NCI-H524 treated with DMSO at 0.1 percent for 48 hours (cell line): ENCODE measurements at places on chromosomes 6 and 20.

- no peak for DNase-seq
Observed at GRCh38 chr6:100573166-100573565, 108.4 kb upstream of the SIM1 start.

GRCh38 chr6:104014163-104014959 lies 845.4 kb downstream of the HACE1 start:
- no peak for DNase-seq

GRCh38 chr20:19018881-19019280 lies 193.6 kb upstream of the SLC24A3 start:
- peak; percentile 21 for DNase-seq

DNA sequence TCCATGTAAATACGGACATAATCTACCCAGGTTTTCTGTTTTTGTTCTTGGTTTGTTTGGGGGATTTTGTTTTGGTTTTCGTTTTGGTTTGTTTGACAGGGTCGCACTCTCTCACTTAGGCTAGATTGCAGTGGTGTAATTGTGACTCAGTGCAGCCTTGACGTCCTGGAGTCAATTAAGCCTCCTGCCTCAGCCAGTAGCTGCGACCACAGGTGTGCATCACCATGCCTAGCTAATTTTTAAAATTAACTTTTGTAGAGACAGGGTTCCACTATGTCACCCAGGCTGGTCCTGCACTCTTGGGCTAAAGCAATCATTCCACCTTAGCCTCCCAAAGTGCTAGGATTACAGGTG lies 37.8 kb upstream of the EYA4 start:
- DNase-seq, result no peak

- DNase-seq, result no peak
Observed at GRCh38 chr20:53047203-53047602, 75.0 kb downstream of the TSHZ2 start.

DNA sequence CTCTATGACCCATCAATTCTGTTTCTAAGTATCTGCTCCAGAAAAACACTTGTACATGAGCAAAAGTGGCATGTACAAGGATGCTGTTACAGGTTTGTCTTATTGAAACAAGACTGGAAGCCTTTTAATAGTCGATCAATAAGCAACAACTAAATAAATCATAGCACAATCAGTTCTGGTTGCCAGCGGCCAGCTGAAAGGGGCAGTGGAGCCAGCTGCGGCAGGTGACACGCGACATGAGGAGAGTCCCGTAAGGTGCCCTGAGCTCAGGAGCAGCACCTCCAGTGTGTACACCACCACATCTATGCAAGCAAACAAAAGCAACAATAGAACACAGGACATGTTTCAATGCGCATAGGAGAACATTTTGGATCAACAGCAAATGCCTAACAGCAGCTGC lies 20.7 kb upstream of the NNAT start:
- no peak for DNase-seq

DNA sequence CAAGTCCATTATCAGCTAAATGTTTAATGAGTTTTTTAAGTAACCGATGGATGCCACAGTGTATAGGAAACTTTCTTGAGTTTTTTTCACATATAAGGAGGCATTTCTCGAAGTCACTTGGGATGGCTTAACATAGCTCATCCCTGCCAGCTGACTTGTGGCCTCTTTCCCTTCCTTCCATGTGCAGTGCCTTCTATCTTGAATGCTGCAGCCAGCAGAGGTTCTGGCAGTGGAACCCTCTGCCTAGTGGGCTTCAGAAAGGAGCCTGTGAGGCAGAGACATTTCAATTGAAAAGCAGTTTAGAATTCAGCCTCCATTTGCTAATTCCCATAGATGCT lies 51.9 kb downstream of the AKAP12 start:
- no peak for DNase-seq

DNA sequence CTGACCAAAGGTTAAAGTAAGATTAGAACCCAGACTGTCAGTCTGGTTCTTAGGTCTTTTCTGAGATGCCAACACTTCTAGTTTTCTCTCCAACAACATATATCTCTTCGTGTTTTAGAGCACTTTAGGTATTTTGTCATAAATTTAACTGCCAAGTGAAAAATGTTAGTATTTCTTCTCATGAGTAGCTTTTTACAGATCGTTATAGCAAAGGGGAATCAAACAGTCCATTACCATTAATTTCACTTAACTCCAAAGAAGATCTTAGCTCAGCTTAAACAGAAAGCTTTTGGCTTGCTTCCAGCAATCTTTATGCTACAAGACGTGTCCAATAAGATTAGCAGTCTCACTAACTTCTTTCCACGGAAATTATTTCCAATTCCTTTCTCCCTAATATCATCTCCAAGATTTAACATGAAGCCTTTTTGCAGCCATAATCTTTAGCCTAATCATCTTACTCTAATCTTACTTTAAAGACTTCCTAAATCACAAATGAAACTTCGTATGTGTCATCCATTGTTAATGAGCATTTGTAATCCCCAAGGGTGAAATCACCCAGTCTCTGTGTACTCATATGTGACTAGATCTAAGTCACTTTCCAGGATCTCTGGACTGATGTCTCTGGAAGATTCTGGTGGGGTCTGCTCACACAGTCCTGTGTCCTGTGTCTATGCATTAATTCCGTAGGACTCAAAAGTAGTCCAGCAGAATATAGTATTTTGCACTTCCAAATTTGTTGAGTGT lies 38.7 kb downstream of the MOXD1 start:
- DNase-seq, result peak; percentile 59

DNA sequence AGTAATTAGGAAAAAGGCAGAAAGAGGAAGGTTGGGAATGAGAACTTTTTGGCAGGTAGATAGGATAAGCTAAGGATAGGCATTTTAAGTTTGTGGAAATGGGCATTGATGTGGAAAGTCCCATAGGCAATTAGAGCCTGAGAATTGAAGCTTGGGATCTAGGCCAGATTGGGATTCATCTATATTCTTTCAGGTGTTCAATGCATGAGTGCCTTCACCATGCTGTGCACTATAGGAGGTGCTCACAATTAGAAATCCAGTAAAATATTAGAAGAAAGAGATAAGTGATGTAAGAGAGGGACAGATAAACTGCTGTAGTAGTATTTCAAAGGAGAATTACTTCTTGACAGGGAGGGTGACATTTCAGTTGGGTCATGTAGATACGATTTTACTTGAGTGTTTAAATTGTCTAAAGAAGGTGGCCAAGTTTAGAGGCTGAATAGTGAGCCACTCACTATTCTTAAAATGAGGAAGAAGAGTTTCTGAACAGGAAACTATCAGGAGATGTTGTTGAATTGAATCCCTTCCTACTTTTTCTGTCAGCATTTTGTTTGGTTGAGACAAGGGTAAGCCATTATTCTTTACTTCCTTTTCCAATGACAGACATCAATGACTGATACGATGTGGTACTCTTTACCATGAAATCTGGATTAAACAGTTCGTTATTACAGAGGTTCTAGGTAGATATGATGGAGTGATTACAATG lies 31.0 kb upstream of the CTAGE9 start:
- DNase-seq, result no peak

DNA sequence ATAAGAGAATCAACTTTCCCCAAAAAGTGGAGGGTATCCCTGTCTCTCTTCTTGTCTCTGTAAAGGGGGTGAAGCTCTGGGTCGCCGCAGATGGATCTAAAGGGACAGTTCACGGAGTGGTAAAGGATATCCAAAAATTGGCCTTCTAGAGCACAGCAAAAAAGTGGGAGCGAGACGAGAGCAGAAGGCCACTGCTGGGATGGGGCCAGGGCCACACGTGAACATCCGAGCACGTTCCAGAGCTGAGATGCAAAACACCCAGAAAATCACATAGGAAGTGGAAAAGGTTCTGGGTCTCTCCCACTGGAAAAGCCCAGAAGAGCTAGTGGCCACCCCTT lies 837 bp downstream of the TRAM2 start:
- DNase-seq, result no peak

DNA sequence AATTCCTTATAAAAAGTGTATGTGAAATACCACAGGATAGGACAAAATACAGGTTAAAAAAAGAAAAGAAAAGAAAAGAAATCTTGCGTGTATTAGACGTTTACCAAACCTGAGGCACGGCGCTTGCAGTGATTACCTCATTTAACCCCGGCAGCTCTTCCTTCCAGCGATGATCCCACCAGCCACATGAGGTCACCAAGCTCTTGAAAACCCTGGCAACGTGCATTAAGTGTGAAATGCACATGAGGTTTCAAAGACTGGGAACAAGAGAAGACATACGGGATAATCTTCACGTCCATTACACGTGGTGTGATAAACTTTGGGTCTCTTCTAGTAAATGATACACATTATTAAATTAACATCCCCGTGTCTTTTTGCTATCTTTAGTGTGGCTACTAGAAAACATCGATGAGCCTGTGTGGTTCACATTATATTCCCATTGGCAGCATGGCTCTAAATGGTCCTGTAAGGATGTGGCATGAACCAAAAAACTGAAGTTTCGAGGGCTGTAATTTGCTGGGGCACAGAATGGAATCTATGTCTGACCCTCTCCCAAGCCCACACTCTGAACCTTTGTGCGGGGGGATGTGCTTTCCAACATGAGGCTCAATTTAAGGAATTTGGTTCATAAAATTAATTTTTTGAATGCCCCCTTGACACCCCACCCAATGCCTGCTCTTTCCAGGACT lies 59.2 kb upstream of the THBS2 start:
- no peak for DNase-seq

DNA sequence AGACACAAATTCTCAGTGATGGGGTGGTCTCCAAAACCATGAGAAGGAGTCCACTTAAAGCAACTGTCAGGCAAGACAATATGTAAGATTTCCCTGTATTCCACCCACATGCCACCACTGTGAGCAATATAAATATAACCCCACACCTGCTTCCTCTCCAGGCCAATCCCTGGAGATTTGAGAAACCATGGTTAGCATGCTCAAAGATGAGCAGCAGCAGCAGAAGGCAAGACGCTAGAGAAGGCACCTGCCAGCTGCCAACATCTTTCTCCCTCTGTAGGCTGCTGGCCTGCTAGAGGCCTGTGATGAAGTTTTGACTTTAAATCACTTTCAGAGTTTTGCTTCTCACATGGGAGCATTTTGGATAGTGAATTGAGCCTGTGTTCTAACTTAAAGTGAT lies 7.9 kb upstream of the SOD2 start:
- DNase-seq, result peak; percentile 38

- DNase-seq, result peak; percentile 53
Observed at GRCh38 chr6:169212897-169213813, 40.5 kb downstream of the THBS2 start.

DNA sequence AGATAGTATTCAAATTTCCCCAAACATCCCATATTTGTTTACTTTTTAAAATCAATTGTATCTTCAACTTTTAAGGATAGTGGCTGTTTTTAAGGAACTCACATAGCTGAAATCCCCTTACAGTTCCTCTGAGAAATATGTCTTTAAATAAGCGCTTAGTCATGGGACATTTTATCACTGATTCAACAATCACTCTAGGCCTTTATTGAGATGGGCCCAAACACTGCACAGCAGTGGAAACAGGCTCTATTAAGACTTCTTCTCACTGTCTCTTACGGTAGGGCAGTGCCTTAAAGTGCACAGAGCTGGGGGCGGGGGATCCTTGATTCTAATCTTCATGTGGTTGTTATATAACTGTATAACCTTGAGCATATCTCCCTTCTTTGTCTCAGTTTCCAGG lies 59.8 kb upstream of the RREB1 start:
- DNase-seq, result no peak

DNA sequence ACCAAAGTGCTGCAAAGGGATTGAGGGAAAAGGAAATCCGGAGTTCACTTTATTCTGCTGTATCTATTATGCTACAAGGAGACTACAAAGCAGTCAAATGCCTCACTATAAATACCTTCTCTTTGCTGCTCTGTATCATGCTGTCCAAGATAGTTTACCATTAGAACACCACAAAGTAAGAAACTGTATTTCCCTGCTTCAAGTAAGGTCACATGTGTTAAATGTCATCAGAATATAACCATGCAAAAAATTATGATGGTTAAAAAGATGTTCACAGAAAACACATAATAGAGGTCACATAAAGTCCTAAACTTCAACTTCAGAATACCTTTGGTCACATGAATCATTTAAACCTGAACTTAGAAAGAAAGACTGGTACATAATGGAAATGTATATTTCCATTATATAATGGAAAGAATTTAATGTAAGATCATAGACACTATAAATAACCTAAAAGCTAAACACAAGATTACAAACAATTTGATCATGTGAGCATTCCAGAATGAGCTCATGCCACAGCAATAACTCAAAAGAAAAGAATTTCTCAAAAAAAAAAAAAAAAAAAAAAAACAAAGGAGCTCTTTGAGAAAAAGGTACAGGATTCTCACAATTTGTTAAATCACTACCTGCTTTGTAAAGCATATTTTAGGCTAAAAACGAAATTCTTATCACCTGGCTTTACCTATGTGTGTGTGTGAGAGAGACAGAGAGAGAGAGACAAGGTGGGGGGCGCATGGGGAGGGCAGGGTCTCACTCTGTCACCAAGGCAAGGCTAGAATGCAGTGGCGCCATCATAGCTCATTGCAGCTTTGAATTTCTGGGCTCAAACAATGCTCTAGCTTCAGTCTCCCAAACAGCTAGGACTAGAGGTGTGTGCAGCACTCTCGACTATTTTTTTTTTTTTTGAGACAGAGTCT lies 58.7 kb downstream of the KIF13A start:
- no peak for DNase-seq

GRCh38 chr20:57680131-57680716 lies 29.6 kb downstream of the PMEPA1 start:
- DNase-seq, result no peak

DNA sequence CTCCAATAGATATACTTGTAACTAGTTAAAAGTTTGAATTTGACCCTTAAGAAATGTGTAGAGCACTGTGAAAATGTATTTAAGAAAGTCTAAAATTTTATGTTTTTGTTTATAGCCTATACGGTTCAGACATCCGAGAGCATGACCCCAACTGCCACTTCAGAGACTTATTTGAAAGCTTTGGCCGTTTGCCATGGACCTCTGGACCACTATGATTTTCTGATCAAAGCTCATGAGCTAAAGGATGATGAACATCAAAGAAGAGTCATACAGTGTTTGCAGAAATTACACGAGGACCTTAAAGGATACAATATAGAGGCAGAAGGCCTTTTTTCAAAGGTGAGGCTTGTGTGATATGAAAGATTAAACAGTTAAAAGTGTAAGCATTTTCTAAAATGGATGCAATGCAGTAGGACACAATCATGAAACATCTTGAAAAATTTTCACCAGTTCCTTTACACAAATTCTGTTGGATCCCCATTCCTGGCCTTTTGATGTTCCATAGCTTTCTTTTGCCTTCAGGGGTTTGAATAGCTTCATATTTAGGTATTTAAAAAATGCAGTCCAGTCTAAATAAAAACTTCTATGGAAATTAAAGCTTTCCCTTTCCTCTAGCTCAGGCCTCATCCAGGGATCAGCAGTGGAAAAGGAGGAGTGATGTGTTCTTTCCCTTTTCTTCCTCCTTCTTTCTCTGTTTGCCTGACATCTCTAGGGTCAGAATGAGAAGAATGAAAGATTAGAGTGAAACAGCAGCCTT lies 29.0 kb downstream of the AFG1L start:
- no peak for DNase-seq
